ENCODE measurements at places on chromosomes 5 and 9.

GRCh38 chr5:36593867-36594266, 12.5 kb upstream of the SLC1A3 start:
- no peak for DNase-seq

DNA sequence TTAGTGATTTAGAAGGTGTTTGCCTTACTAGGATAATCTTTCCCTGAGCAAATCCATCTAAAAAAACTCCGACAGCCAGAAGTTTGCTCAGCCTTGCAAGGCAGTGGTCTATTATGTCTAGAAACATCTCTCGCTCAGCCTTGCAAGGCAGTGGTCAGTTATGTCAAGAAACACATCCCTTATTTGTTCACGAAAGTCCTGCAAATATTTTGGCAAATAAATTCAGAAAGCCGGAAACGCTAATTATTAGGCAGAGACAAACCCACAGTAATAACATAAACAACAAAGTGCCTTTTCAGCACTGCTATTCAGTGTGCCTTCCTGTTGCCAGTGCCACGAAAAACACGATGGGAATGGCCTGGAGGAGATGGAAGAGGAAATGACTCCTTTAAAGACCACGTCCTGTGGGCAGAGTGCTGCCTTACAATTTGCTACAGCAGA, 184.5 kb downstream of the GNAQ start:
- no peak for DNase-seq

DNA sequence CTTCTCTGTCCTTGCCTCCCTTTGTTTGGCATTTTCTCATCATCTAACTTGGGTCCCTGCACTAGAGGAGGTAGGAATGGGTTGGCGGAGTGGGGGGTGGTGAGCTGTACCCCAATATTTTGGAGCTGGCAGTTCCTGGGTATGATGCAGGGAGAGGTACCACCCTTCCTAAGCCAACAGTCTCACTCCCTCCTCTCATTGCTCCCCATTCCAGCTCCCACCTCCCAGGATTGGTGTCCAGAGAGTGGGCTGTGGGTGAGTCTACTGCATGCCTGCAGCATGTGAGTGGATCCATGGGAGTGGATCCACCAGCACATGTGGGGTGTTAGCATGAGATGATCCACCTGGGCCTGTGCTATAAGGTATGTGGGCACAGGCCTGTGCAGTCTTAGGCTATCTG, 22.2 kb upstream of the MYORG start:
- no peak for DNase-seq

- DNase-seq, result no peak
These were observed at the start of gene EFNA5 for GRCh38 chr5:107670932-107671741. TSS of gene EFNA5 (minus strand) at chr5:107670937.

DNA sequence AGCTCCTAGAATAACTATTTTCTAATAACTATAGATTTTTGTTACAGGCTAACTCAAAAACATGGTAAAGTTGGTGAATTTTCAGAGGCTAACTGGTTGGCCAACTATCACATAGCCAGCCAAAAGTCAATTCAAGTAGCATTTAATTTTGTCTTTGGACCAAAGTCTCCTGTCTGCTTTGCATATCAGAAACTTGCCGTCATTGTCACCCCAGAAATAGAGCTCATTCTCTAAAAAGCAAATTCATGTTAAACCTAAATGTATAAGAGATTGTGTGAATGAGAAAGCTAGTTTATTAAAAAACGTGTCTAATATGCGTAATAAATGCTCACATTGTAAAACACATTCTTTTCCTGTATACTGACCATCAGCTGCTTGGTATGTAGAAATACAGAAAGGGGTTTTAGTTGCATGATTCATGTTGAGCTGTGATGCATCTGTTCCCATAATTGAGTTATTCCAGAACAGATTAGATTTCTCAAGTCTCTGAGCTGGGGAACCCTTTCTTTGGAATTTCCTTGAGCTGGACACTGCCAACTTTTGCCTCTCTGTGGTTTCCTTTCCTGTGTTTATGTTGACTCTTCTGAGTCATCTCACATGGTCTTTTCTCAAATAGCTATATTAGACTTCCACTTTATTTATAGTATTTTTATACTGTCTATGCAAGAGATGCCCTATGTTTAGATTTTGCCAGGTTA, 7.3 kb downstream of the SRFBP1 start:
- no peak for DNase-seq

DNA sequence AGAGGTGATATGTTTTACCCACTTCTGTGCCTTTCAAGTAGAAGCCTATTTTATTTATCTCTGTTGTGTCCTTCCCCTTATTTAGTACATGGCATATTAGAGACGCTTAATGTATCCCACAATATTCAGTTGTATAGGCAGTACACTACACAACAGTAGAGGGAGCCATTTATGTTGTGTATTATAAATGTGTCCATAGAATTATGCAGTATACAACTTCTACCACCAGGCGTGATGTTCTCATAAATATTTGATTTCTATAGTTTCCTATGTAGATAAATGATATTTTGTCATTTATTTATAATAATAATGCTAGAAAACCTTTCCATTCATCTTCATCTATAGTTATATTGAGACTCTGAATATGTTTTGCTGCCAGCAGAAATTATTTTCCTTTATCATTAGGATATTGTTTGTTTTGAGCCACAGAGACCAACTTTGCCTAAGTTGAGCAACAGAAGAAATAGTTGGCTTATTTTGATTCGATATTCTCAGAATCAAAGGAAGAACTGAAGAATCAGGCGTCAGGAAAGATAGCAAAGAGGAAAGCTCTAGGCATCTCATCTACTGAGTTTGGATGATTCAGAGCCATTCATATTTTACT, 81.7 kb downstream of the ADAMTS19 start:
- DNase-seq, result no peak

DNA sequence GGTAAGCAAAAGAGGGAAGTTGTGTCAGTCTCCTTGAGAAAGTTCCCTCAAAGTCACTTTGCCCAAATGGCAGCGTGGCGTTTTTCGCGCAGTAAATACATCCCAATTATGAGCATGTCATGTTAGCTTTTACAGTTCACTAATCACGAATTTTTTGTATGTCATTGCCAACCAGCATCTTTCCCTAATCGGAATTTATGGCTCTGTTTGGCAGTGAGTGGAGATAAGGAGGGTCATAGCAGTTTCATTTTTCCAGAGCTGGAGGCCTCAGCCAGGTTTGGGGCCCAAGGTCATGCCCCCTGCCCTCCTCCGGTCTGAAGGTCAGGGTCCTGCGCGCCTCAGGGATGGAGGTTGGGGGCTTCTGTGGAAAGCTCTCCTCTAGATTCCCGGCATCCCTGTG, 50.1 kb downstream of the C5orf15 start:
- DNase-seq, result no peak
